ENCODE measurements at places on chromosomes 2 and 18.

- DNase-seq = no peak
Measured at GRCh38 chr2:12348216-12348615, 368.5 kb upstream of the TRIB2 start.

GRCh38 chr2:233386382-233387041 lies 32.2 kb downstream of the DGKD start:
- DNase-seq = peak; percentile 25

DNA sequence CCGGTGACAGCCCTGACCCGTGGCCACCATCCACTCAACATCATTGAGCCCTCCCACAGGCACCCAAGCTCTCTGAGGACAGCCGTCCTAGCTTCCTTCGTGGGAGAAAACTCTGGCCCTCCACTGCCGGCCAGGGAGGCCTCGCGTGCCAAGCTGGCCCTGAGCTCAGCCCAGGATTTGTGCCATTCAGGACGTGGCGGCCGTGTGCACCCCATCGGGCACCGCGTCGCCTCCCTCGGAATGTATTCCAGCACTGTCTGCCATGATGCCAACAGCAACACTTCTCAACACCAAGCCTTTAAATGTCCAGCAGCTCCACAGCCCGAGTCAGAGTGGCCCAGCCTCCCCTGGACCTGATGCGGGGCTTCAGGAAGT lies 35.7 kb downstream of the ZNF516 start:
- no peak for DNase-seq

GRCh38 chr2:152572031-152572430 lies 145.2 kb downstream of the PRPF40A start:
- DNase-seq = no peak

GRCh38 chr18:289026-289425 lies 21.2 kb upstream of the THOC1 start:
- DNase-seq = no peak

GRCh38 chr2:197500503-197501131 lies 438 bp downstream of the HSPE1 start:
- no peak for DNase-seq

- DNase-seq = no peak
Measured at GRCh38 chr2:24918326-24919036, 1.6 kb downstream of the ADCY3 start.

DNA sequence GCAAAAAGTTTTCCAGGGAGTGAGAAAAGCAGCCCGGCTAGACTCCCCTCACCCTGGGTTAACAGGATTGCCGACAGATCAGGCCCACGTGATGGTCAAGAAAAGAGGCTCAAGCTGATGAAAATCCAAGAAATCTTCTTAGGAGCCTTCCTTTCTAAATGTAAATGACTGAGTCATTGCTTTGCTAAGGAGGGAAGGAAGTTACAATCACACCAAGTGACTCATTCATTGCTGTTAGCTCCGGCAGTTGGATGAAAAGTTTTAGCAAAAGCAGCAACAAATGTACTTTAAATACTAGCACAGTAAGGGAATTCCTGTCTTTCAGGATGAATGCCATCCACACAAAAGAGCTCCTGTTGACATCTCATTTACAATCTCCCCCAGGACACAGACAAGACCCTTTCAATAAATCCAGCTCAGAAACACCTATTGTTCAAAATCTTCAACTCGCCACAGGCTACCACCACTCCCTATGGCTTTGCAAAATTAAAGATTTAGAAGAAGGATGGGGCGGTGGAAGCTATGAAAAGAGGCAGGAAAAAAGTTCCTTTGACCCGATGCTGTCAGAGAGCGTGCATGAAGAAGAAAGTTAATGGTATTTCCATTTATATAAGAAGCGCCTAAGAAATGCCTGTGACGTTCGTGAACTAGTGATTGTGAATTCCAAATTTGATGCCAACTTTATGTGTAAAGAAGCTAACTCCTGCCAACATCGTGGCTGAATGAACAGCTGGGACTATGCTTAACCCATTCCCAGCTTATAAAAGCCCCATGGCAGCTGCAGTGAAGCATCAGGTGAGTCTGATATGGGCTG lies 153.7 kb downstream of the TGIF1 start:
- DNase-seq = peak; percentile 70

- DNase-seq = no peak
Measured at GRCh38 chr2:61262699-61263098, 100.7 kb downstream of the C2orf74 start.

DNA sequence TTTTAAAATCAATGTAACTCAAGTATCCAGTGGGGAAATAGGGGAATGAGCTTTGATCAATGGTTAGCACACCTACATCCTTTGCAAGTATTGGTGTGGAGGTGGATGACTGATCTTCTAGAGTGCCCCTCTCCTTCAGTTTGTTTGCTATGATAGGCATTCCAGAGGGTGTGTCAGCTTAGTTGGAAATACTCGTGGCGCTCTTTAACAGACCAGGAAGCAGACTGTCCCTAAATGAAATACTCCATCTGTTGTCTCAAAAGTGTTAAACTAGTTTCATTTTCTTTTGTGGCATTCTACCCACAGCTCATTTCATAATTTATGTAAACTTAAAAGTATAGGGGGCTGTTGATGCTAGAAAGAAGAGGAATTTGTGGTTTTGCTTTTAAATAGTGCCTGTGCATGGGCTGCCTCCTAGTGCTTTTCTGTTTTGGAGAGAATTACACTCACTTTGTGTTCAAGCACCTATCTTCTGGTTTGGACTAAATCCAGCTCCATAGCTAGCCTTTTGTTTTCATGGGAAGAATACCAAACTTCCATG lies 66.2 kb downstream of the STAT1 start:
- DNase-seq = no peak

GRCh38 chr2:7592618-7593140 lies 675.5 kb downstream of the RNF144A start:
- no peak for DNase-seq

- DNase-seq = no peak
Measured at GRCh38 chr2:15311201-15311907, 249.8 kb downstream of the NBAS start.

DNA sequence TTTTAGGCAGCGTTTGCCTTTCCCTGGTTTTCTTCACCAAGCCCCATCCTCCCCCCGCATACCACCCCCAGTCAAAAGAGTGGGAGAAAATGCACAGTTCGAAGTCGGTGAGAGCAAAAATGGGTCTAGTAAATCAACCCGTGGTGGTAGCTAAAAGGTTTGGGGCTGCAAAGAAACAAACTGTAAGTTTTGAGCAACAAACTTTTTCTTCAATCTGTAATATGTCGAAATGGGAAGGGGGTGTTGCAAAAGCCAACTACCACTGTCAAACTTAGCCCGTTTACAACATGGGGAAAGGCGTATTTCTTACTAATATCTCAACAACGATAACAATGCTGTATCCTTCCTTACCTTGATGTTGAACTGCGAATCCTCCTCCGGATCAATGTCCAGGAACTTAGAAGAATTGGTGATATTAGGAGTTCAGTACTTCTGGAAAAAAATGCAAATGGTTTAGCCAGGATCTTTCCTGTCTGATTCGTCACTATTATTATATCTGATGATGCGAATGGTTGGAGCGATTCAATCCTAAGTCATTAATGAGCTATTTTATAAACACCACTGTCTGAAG lies 2.4 kb upstream of the SATB2 start:
- DNase-seq = no peak

- no peak for DNase-seq
Measured at GRCh38 chr2:204299766-204300165, 245.5 kb upstream of the PARD3B start.

DNA sequence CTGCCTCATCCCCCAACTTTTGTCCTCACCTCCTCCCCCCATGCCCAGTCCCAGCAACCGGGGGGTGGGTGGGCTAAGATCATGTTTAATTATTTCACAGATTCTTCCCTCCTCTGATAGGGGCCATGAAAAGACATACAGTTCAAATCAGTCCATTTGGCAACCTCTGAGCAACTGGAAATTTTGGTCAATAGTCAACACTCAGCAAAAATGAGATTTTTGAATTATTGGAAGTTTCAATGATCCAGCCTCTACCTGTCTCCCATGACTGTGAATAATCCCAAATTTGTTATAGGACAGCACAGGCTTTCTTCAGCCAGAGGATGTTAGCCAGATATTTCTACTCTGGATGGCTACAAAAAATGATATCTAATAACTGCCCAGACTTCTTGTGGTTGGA lies 549.9 kb downstream of the TNS1 start:
- no peak for DNase-seq

DNA sequence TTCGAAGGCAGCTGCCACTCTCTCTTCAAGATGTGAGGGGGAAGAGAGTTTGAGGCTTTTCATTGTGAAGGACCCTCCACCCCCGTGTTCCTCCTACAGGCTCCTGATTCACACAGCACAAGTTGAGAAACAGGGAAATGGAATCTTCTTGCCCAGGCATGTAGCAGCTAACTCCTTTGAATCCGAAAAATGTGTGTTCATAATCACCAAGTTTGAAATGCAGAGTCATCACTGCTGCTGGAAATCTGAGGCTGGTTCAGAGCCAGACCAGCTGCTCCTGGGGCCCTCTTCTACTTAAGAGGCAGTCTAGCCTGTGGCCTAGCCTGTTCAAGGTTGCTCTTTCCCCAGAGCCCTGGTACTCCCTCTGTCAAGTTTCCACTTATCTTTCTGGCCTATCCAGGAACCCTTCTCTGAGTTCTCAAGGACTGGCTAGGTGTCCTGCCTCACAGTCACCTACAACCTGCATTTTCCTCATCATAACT lies 166.4 kb downstream of the TMEM247 start:
- peak; percentile 48 for DNase-seq
